ENCODE measurements at places on chromosomes 4 and X.

- no peak for DNase-seq
Measured at GRCh38 chrX:83759872-83760271, 101.1 kb upstream of the CYLC1 start.

DNA sequence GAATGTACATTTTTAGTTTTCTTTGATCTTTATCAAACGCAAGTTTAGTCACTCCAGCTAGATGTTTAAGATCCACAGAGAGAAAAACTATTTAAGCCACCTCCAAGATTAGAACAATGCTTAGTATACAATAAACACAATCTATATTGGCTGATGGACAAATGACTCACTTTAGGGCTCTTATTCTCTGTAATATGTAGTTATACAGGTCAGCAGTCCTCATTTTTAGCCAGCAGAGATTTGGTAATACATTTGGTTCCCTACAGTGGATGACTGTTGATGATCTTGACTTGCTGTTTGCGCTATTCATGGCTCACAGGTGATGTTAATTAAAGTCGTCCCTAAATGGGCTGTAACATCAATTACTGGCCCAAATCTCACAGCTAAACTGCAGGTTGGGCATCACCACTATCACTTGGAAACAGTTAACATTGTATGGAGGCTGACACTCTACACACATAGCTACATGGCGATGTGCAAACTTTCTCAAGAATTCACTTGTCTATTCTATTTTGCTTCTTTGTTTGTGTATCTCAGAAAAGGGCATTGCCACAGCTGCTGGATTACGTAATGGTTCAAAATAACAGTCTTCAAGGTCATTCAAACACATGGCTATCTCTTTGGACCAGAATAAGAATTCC is 11.8 kb upstream of the DTHD1 start:
- DNase-seq: no peak

DNA sequence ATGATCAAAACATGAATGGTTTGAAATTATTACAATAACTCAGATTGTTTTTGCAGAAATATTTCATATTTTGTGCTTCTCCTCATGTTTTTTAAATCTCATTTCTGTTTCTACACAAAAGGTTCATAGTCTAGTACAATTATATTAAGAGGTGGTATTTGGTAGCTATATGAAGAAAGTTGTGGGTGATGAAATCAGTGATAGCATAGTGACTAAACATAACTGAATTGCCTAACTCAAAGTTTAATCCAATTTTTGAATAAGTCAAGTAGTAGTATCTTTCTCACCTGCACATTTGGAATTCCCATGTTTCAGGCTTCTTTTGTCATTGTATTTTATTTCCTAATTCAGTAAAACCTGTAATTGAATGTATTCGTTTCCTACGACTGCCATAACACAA is 648.7 kb downstream of the GRID2 start:
- DNase-seq: no peak

GRCh38 chrX:73214426-73215094 is at the start of gene NAP1L2:
NAP1L2 (minus strand) TSS chrX:73214851; CDS start chrX:73214492, 359 bp downstream.
- DNase-seq: peak; percentile 9

DNA sequence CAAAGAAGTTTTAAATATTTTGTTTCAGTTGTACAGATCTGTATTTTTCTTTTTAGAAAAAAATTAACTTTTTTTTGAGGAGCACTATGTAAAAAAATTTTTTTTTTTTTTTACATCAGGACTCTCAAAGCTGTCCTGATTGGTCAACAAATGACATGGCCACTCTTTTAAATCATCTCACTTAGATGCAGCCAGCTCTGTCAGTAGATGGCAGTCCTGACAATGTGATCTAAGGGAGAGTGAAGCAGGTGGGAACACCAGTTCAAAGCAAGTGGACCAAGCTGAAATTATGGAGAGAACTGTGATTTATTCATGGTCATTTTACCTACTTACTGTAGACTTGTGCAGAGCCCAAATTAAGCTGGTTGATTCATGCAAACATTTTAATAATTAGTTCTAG is 174.7 kb upstream of the GPRIN3 start:
- no peak for DNase-seq

GRCh38 chrX:122641826-122642225 is 542.3 kb upstream of the GRIA3 start:
- DNase-seq: no peak

DNA sequence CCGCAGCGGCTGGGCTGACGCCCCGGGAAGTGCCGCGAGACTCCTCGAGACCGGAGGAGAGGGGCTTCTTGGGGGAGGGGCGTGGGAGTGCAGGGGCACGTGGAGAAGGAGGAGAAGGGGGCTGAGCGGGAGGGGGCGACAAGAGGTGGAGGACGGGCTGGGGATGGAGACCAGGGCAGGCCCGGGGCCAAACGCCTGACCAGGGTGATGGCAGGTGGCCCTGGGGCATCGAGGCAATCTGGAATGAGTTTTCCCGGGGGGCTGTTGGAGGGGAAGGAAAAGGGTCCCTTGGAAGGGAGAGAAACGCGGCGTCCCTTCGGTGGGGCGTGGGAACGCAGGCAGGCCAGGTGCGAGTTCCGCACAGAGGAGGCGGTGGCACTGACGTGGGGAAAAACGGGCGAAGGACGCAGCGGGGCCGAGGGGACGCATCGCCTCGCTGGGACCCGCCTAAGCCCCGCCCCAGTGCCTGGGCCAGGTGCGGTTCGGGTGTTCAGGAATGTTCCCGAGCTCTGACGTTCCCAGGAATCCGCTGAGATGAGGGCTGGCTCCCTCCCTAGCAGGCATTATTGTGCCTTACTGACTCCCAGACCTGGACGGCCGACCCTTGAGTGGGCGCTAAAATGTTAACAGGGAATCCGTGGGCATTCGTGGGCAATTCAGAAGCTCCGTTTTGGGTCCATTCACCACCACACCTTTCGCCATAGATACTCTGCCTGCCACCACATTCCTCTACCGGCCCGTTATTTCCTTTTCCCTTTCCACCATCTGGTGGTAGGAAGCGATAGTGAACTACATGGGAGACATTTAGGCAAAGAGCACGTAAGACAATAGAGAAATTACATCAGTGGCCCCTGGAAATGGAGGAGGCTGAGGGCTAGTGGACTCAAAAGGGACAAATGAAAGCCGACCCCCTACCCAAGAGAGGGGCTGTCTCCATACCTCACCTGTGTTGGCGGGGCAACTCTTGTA is 795 bp upstream of the SH3KBP1 start:
- DNase-seq: peak; percentile 38

DNA sequence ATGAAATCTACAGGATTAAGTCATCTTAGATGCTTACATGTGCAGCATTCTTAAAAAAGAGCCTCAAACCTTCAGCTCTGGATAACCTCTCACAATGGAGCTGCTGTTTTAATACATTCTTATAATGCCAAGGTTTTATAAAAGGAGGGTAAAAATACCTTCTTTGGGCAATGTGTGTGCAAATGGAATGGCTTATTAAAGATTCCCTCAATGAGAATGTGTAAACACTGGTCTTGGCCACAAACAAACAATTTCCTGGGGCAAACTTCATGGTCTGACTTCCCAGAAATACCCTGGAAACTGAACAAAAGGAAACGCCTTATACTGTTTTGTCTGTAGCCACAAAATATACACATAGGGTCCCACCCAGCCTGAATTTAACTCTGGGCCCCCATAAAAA is 148.6 kb upstream of the INTU start:
- no peak for DNase-seq

DNA sequence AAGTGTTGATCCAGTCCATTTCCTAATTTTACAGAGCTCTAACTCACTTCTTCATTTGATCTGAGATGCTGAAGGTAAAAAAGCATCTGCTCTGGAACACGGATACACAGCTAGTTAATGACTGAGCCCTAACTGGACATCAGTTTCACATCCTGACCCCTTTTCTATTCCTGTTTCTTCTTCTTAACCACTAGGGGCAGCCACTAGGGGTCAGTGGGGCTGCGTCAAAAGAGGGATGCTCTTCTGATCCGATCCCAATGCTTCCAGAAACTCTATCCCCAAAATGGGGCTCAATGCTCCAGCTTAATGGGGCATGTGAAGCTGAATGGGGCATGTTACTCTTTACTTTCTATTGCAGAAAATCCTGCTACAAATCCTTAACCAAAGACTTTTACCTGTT is 33.4 kb upstream of the PHKA2 start:
- DNase-seq: no peak

DNA sequence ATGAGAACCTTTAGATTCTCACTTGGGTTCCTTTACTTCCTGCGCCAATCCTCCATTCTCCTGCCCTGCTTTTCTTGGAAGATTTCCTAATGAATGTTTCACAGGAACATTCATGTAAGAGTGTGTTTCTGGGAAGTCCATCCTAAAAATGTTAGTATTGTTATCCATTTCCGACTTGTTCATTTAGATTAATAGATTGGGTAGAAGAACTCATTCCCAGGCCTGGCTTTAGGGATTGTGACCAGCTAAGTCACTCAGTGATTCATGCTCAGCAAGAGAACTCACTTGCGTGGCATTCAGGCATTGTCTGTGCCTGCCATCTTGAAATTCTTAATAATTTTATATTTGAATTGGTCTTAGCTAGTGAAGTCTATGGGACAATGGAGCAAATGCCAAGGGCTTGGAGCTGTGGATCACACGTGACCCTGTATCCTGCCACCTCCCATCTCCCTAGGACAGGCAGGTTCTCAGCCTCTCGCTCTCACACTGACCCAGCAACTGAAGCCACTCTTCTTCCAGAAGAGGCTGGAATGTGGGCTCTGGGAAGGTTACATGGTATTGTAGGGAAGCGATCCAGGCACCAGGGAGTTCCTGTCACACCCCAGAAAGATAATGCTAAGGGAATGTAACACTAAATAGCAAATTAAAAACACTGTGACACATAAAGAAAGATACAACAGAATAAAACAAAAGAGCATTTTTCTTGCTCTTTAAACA is 562.1 kb downstream of the TMA16 start:
- DNase-seq: no peak

Measured in effector memory CD8-positive, alpha-beta T cell (primary cell).